ENCODE measurements at places on chromosomes 1 and 21. TPM values are rescaled to one million over a fixed set of nuclear protein-coding genes. Genes with fewer than 3 reads are reported as not detected.

HCN3 gene
- total RNA-seq: 7.4 TPM

ASPM gene
- total RNA-seq: 20.5 TPM

RAB25 gene
- 3.6 TPM for total RNA-seq

KRTAP13-2 gene
- total RNA-seq: not detected

CORT gene
- 0.33 TPM for total RNA-seq

SLC45A1 gene
- total RNA-seq: 2.3 TPM

CTTNBP2NL gene
- total RNA-seq: 27.7 TPM

KIF21B gene
- 76.3 TPM for total RNA-seq

B3GALT2 gene
- total RNA-seq: 25.5 TPM

PERM1 gene
- total RNA-seq: 1.3 TPM

TPTE gene
- not detected for total RNA-seq

DNM3 gene
- total RNA-seq: 25.3 TPM

IL22RA1 gene
- total RNA-seq: not detected

PLPPR5 gene
- total RNA-seq: 7.3 TPM

CHAF1B gene
- 2.9 TPM for total RNA-seq

TSACC gene
- total RNA-seq: not detected

LCE1E gene
- not detected for total RNA-seq

HJV gene
- total RNA-seq: 23.6 TPM

S100A12 gene
- total RNA-seq: 3.5 TPM

MTFR1L gene
- total RNA-seq: 55.0 TPM

PIGR gene
- total RNA-seq: 23.3 TPM

ZNF648 gene
- 0.71 TPM for total RNA-seq

MSH4 gene
- 0.77 TPM for total RNA-seq

TMEM125 gene
- 1.6 TPM for total RNA-seq

CFHR1 gene
- total RNA-seq: not detected

PWP2 gene
- 13.7 TPM for total RNA-seq

ABCA4 gene
- total RNA-seq: 113 TPM

DPT gene
- total RNA-seq: 54.1 TPM

NCAM2 gene
- 24.0 TPM for total RNA-seq

LRRC3 gene
- total RNA-seq: 3.4 TPM

ADORA1 gene
- total RNA-seq: 1.9 TPM

All from camera-type eye (tissue), 1 donor.